Esophagus muscularis mucosa (tissue), 4 donors: ENCODE measurements at places on chromosomes 11 and 22.
A peak's percentile ranks its signal among the peaks of the same experiment; 100 is the strongest.

DNA sequence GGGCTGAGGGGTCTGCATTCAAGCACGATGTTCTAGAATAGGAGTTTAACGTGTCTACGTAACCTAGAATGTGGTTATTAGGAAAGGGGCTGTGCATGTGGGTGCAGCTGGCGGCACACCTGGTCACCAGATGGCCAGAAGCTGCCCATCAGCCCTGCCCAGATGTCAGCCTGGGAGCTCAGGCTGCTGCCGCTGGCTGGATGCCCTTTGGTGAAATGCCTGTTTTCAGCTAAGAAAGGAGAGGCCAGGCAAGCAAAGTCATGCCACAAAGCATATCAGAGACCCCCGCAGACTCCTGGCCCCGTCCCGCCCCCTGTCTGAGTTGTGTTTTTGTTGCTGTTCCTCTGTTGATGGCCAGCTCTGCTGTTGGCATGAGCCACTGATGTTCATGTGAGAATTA lies 11.3 kb upstream of the ADORA2A start:
- H3K4me3 ChIP-seq = no peak overlapping the region
- H3K36me3 ChIP-seq = peaks cover 56% of the 10 kb centered on the region
- H3K4me1 ChIP-seq = peaks cover 18% of the 10 kb centered on the region

DNA sequence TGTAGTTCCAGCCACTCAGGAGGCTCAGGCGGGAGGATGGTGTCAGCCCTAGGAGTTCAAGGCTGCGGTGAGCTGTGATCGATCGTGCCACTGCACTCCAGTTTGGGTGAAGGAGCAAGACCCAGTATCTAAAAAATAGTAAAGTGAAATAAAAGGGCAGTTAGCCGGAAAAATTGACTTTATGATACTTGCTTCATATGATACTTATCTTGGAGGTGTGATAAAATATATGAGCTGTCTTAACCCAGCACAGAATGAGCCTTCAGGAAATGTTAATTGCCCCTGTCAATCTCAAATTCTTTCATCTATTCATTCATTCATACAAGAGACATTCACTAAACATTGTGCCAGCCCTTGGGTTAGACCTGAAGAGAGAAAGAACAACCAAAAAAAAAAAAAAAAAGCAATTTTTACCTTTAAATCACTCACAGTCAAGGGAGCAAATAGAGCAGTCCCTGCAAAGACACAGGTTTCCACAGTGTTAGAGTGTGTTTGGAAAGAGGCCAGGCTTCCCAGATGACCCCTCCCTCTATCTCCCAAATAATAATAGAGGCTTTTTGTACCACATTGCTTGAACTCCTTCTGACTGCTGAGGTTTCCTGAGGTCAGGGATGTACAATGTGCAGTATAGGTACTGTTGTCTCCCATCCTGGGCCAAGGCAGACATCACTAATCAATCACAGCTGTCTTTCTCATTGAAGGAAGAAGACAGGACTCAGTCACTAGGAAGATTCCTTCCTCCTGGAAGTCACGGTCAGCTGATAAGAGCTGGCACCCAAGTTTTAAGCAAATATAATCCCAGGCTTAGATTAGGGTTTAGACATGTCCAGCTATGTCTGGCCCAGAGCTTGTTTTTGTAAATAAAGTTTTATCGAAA lies 454.6 kb downstream of the MIAT start:
- DNase-seq = no peak
- H3K36me3 ChIP-seq = no peaks in the 10 kb centered on the region
- peaks cover 27% of the 10 kb centered on the region for H3K4me1 ChIP-seq
- H3K27ac ChIP-seq = peak overlapping the region; percentile 81
- no peaks in the 10 kb centered on the region for H3K27me3 ChIP-seq

GRCh38 chr11:82398300-82398815 lies 335.3 kb downstream of the FAM181B start:
- H3K27me3 ChIP-seq = no peaks in the 10 kb centered on the region
- no peak overlapping the region for H3K4me3 ChIP-seq
- no peak for DNase-seq
- H3K36me3 ChIP-seq = no peaks in the 10 kb centered on the region
- no peaks in the 10 kb centered on the region for H3K4me1 ChIP-seq

DNA sequence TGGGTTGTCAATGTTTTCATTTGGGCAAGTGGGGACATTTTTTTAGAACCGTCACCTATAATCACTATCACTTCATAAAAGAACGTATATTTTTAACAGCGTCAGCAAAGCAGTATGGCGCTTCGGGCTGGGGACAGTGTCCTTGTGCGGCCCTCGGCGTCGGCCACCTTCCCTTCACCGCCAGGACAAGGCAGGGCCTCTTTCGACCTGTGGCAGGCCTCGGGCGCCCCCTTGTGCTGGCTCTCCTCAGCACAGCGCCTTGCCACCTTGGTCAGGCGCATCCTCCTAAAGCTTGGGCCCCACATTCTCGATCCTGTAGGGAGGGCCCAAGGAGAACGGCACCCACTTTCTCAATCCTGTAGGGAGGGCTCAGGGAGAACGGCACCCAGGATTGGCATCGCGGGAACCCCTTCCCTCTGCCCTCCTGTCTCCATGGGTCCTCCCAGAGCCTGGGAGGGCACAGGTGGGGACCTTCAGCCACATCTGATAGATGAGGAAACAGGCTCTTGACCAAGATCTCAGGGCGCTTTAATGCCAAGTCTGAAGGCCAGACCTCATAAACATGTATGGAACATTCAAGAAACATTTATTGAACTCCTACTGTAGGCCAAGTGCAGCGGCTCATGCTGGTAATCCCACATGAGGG lies 11.5 kb upstream of the FADD start:
- no peak overlapping the region for H3K27ac ChIP-seq
- H3K4me1 ChIP-seq = no peaks in the 10 kb centered on the region
- no peak for DNase-seq
- no peak overlapping the region for H3K4me3 ChIP-seq
- no peaks in the 10 kb centered on the region for H3K27me3 ChIP-seq
- no peaks in the 10 kb centered on the region for H3K36me3 ChIP-seq

GRCh38 chr11:67605231-67606011 lies 1.3 kb upstream of the NDUFV1 start:
- H3K4me1 ChIP-seq = peaks cover 34% of the 10 kb centered on the region
- no peaks in the 10 kb centered on the region for H3K27me3 ChIP-seq
- peaks cover 21% of the 10 kb centered on the region for H3K36me3 ChIP-seq
- no peak for DNase-seq
- H3K27ac ChIP-seq = peak overlapping the region; percentile 84
- no peak overlapping the region for H3K4me3 ChIP-seq

DNA sequence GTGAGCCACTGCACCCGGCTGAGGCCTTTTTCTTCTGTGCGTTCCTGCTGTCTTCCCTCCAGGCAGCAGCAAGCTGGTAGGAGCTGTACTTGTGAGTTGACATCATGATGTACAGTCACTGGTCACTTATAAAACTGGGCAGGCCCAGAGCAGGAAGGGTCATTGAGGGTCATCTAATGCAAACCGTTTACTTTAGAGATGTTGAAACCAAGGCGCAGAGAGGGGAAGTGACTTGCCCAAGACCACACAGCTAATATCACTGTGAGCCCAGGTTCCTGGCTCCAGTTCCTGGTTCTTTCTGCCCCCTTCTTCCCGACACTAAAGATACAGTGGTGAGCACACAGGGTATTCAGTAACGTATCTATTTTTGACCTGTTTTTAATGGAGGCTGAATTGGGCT lies 27.3 kb downstream of the PTPRJ start:
- no peaks in the 10 kb centered on the region for H3K27me3 ChIP-seq
- peaks cover 22% of the 10 kb centered on the region for H3K4me1 ChIP-seq
- H3K4me3 ChIP-seq = no peak overlapping the region

- H3K4me3 ChIP-seq = no peak overlapping the region
- no peaks in the 10 kb centered on the region for H3K36me3 ChIP-seq
- no peak for DNase-seq
- H3K27me3 ChIP-seq = no peaks in the 10 kb centered on the region
- no peak overlapping the region for H3K27ac ChIP-seq
Observed at GRCh38 chr22:38831166-38831945, 12.5 kb downstream of the NPTXR start.

GRCh38 chr22:32655068-32655467 lies 146.4 kb upstream of the TIMP3 start:
- H3K36me3 ChIP-seq = no peaks in the 10 kb centered on the region
- H3K27me3 ChIP-seq = no peaks in the 10 kb centered on the region
- H3K4me1 ChIP-seq = peaks cover under 1% of the 10 kb centered on the region
- no peak overlapping the region for H3K4me3 ChIP-seq
- no peak for DNase-seq

DNA sequence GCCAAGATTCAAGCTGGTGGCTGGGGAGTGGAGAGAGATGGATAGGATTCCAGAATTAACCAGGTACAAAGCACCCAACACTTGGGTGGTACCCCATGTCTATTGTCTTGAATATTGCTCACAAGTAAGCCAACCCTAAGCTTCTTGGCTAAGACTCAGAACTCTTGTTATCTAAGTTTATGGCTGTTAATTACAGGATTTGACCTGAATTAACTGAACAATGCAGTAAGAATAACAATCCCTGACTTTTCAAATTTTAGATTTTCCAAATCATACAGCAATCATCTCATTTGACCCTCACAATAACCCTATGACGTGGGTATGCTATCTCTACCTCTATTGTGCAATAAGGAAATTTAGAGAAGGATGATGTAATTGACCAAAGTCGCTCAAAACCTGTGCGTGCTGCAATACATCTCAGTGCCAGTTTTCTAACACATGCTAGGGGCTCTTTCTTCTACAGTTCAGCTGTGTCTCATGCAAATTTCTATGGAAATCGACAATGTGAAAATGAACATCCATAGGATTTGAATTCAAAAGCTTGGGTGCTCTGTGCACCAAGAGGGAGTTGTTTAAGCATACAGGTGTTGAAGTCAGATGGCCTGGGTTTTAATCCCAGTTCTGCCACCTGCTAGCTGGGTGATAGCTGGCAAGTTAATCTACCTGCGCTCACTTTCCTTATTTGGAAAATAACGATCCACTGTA lies 40.1 kb upstream of the APLNR start:
- DNase-seq = no peak
- H3K27ac ChIP-seq = peak overlapping the region; percentile 75
- H3K4me1 ChIP-seq = peaks cover 20% of the 10 kb centered on the region
- H3K27me3 ChIP-seq = no peaks in the 10 kb centered on the region
- no peak overlapping the region for H3K4me3 ChIP-seq

- H3K27me3 ChIP-seq = no peaks in the 10 kb centered on the region
- DNase-seq = no peak
- no peak overlapping the region for H3K4me3 ChIP-seq
- H3K27ac ChIP-seq = no peak overlapping the region
Observed at GRCh38 chr11:94597896-94598295, 30.7 kb downstream of the PIWIL4 start.

DNA sequence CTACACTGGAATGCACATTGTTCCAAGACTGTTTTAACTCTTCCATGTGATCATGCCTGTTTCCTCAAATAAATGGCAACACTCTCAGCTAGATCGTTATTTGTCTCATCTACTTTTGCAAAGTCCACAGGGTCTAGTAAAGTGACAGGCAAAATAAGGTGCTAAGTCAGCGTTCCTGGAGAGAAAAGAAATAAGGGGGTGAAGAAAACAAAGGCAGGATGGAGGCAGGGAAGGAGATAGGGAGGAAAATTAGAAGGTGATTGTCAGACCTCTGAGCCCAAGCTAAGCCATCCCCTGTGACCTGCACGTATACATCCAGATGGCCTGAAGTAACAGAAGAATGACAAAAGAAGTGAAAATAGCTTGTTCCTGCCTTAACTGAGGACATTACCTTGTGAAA lies 132.1 kb downstream of the RAB38 start:
- H3K36me3 ChIP-seq = no peaks in the 10 kb centered on the region
- H3K27me3 ChIP-seq = no peaks in the 10 kb centered on the region
- DNase-seq = no peak
- H3K4me3 ChIP-seq = no peak overlapping the region

GRCh38 chr22:23061471-23062280 lies 8.6 kb upstream of the GNAZ start:
- no peak overlapping the region for H3K4me3 ChIP-seq
- no peaks in the 10 kb centered on the region for H3K27me3 ChIP-seq
- no peak overlapping the region for H3K27ac ChIP-seq
- no peaks in the 10 kb centered on the region for H3K36me3 ChIP-seq
- no peaks in the 10 kb centered on the region for H3K4me1 ChIP-seq
- peak; percentile 64 for DNase-seq

- H3K4me3 ChIP-seq = no peak overlapping the region
- no peak overlapping the region for H3K27ac ChIP-seq
- no peaks in the 10 kb centered on the region for H3K4me1 ChIP-seq
- DNase-seq = no peak
- peaks cover 44% of the 10 kb centered on the region for H3K27me3 ChIP-seq
Observed at GRCh38 chr22:36808721-36809344, 8.0 kb downstream of the PVALB start.

- no peak for DNase-seq
- H3K27ac ChIP-seq = no peak overlapping the region
- no peaks in the 10 kb centered on the region for H3K27me3 ChIP-seq
- peaks cover 18% of the 10 kb centered on the region for H3K4me1 ChIP-seq
Observed at GRCh38 chr11:117693344-117693743, 103.7 kb downstream of the DSCAML1 start.

GRCh38 chr11:100003985-100004384 lies 683.1 kb upstream of the ARHGAP42 start:
- H3K4me1 ChIP-seq = no peaks in the 10 kb centered on the region
- H3K27me3 ChIP-seq = no peaks in the 10 kb centered on the region
- DNase-seq = no peak
- H3K27ac ChIP-seq = no peak overlapping the region

DNA sequence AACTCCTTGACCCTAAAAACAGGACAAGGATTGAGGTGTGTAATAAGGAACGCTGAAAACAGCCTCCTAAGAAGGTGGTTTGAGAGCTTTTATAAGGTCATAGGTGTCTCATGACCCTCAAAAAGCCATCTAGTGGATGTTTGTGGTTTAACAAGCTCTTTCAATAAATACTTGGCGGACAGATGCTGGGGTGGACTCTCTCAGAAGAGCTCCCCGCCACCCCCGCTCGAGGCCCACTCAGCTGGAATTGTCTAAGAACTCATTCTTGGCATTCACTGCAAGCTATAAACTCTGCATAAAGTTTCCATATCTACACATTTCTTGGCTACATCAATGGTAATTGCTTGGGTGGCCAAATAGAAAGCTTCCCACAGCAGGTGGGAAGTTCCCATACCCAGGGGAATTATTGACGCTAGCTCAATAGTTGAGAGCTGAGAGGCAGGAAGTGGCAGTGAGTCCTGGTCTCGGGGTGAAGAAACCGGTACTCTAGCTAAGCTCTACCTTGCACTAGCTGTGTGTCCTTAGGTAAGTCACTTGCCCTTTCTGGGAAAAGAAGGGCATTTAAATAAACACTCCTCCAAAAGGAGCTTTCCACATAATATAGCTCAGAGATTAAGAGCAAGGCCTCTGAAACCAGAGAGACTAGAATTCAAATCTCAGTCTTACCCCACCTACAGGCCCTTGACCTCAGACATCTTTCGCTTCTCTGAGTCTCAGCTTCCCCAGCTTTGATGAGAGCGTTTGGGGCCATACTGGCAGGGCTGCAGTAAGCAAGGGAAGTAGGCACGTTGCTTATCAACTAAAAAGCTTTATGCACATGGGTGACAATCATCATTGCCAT lies 6.4 kb downstream of the MS4A15 start:
- peaks cover 42% of the 10 kb centered on the region for H3K27me3 ChIP-seq
- DNase-seq = no peak
- H3K4me3 ChIP-seq = no peak overlapping the region
- H3K4me1 ChIP-seq = peaks cover 4% of the 10 kb centered on the region
- H3K36me3 ChIP-seq = no peaks in the 10 kb centered on the region

- H3K36me3 ChIP-seq = no peaks in the 10 kb centered on the region
- H3K27ac ChIP-seq = no peak overlapping the region
- no peaks in the 10 kb centered on the region for H3K27me3 ChIP-seq
- H3K4me1 ChIP-seq = peaks cover 19% of the 10 kb centered on the region
- no peak overlapping the region for H3K4me3 ChIP-seq
Observed at GRCh38 chr22:23126165-23127054, 15.4 kb downstream of the RSPH14 start.
